CD4-positive, alpha-beta T cell treated with Interleukin-4 for 4 hours (primary cell): ENCODE measurements at places on chromosomes 2 and 18.

- DNase-seq, result peak; percentile 97
Measured at GRCh38 chr2:157404363-157404762, 39.5 kb downstream of the CYTIP start.

GRCh38 chr2:151637271-151637781 is 97.0 kb downstream of the NEB start:
- DNase-seq, result peak; percentile 77

GRCh38 chr18:59311631-59312030 is 6.8 kb downstream of the CPLX4 start:
- no peak for DNase-seq

DNA sequence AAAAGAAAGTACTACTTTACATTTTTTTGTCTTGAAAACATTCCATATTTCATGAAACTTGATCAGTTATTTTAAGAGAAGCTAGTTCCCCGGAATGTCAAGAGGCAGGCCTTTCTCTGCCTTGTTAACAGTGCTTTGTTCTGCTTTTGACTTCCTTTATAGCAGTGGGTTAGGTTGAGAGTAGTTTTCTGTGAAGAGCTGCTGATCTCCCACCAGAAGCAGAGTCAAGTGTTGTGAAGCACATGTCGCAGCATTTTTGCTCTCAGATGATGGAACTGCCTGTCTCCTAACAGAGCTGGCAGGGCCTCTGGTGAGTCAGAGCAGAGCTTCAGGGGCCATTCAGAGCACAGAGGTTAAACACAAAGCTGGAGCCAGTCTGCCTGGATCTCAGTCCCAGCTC is 871.8 kb downstream of the SLC4A3 start:
- DNase-seq, result no peak

GRCh38 chr18:31432316-31432715 is 15.2 kb upstream of the DSG3 start:
- no peak for DNase-seq

DNA sequence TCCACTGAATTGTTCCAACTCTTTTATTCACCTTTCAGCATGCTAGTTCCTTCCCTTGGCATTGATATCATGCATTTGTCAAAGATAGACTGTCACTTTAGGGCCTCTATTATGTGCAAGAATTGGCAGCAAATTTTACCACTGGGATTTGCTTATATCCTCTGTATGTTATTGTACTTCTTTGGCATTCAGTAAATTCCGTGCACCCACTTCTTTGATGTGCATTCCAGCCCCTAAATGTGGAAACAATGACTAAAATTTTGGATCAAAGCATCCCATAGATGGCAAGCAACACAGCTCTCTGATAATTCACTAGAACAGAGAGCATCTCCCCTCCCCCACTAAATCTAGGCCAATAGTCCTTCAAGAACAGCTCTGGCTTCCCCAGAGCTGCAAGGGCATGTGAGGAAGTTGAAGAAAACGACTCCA is 399.0 kb upstream of the HNRNPA3 start:
- no peak for DNase-seq

- DNase-seq, result no peak
Measured at GRCh38 chr2:191401287-191401686, 156.1 kb downstream of the MYO1B start.

DNA sequence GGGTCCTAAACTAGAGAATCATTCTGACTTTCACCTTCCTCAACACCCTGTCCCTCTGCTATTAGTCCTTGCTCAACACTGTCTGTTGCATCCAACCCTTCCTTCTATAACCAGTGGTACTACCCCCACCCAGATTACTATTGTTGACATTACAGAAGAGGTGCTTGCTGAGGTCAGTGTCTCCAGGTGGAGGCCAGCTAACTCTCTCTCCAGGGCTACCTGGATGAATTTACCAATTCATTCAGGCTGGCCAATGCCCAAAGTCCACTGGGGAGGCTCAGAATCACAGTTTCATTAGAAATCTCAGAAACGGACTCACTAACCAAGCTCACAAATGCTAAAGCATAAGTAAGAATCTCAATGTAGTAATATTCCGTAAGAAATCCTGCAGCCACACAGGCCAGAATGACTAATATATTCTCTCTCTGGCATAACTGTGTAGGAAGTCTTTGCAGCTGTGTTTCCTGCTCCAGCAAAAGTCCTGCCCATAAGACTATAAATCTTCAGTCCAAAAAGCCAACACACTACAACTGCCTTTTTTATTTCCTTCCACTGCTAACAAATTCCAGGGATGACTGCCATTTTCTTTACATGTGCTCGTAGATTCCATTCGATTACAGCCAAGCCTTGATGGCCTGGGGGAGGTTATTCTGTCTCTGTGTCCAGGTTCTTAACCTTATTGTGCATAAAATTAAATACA is 10.0 kb upstream of the TTR start:
- DNase-seq, result no peak

DNA sequence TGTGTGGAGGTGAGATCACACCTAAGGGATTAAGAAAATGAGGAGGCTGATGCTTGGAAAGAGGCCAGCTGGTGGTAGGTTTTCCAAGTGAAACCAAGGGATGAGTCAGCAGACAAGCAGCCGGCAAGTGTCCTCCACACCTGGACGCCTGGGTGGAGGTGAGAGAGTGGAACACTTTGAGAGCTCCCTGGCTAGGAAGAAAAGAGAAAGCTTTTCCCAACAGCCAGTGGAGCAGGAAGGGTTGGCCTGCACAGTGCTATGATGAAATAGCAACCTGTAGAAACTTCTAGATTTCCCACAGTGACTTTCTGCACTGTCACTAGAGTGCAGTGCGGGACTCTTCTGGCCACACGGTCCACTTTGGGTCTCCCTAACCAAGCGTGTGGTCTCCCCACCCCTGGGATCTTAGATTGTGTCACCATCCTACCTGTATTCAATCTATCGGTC is 19.6 kb upstream of the IL37 start:
- no peak for DNase-seq

DNA sequence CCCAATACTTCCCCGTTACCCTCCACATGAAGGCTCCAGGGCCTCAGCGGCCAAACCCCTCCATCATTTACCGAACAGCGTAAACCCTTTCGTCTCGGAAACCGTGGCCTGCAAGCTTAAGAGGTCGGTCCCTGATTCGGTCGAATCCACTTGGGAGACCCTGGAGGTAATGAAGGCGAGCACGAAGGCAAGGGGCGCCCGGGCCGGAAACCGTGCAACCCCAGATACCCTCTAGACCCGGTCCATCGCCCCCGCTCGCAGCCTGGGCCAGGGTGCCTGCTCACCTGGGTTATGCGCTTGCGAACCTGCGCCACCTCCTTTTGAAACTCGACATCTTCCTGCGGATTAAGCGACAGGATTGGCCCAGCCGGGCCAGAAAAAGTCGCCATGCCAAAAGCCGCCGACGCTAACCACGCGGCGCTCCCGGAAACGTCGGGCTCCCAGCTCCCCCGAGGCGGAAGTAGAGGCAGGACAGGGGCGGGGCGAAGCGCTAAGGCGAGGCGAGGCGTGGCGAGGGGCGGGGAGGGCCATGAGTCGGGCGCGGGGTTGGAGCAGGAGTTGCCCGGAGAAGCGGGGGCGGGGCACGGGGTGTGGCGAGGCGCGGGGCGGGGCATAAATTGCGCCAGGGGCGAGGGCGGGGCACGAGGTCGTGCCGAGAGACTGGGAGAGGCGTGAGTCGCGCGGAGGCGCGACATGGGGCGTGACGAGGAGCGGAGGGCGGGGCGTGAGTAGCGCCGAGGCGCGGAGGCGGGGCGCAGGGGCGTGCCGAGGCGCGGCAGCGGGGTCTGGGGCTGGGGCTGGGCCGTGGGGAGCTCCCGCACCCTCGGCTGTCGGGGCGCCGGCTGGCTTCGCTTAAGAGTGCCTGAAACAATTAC is at the start of gene NIFK:
Gene NIFK, minus strand, starts transcription at position 414 of the 875 bp plus-strand sequence. Its CDS starts 25 bp downstream, at position 389.
- DNase-seq, result peak; percentile 99

GRCh38 chr18:48780201-48780912 is 170.4 kb downstream of the SMAD7 start:
- no peak for DNase-seq

GRCh38 chr18:55444536-55444935 is 143.5 kb downstream of the TCF4 start:
- DNase-seq, result no peak

GRCh38 chr18:70337139-70337972 is 48.5 kb downstream of the SOCS6 start:
- DNase-seq, result no peak

DNA sequence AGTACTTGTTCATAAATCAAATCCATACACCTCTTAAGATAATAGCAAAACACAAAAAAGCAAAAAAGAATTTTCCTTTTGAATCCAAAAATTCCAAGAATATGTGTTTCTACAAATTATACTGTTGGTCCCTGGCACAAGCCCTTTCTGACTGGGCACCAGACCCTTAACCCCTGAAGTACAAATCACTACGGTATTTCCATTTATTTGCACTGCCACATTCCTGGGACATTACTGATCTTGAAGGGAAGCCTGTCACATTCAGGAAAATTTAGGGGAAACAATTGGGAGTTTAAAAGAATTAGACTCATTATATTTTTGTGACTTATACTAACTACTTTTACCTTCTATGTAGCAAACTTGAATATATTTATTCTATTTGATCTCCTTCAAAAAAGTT is 98.8 kb downstream of the ZNF521 start:
- DNase-seq, result no peak

DNA sequence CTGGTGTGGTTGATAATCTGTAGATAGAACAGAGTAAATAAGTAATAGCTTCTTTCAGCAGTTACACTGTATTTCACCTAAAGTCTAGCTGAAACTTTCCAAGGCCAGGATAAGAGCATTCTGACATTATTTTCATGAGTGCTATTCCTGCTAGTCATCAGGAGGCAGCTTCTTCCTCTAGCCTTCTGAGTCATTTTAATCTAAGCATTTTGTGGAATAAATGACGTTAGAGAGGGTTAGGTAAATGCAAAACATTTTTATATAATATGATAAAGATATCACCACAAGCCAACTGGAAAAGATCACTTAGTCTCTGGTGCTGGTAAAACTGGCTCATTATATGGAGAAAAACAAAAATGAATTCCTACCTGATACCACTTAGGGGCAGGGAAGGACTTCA is 138.5 kb downstream of the MEP1B start:
- DNase-seq, result no peak

DNA sequence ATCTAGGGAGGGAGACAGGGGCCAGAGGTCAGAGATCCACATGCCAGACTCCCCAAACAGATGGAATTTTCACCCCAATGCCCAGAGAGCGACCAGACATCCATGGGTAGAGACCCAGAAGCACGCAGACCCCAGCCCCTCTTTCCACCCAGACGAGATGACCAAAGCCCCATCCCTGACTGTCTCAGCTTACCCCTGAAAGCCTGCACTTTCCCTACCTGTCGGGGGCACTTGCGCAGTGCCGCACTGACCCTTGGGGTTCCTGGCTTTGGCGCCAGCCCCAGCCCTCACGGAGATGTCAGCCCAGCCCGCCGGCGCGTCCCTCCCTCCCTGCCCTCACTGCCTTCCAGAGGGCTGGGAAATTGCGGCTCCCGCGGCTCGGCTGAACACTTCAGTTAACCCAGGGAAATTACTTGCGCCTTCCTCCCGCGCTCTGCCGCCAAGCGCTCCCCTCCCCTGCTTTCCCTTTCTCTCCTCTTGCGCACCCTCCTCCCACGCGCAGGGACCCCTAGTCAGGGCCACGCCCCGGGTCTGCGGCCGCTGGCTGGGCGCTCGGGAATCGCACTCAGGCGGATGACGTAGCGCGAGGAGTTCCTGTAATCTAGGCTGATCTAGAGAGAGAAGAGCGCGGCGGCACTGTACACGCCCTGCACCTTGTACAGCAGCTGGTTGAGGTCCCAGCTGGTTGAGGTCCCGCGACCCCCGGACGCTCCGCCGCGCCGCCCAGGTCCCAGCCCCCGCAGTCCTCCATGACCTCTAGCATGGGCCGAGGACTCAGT is 12.0 kb downstream of the ALPG start:
- no peak for DNase-seq

DNA sequence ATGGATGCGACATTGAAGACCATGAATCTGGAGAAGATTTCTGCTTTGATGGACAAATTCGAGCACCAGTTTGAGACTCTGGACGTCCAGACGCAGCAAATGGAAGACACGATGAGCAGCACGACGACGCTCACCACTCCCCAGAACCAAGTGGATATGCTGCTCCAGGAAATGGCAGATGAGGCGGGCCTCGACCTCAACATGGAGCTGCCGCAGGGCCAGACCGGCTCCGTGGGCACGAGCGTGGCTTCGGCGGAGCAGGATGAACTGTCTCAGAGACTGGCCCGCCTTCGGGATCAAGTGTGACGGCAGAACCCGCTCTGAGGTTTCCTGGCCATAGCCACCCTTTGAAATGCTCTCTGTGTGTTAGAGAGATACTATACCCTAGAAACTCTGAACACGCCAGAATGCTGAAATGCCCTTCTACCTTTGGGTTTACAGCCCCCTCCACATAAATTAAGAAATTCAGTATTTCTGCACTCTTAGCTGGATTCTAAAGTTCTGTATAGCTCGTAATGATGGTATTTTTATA is 659 bp downstream of the CHMP1B start:
- DNase-seq, result peak; percentile 37

DNA sequence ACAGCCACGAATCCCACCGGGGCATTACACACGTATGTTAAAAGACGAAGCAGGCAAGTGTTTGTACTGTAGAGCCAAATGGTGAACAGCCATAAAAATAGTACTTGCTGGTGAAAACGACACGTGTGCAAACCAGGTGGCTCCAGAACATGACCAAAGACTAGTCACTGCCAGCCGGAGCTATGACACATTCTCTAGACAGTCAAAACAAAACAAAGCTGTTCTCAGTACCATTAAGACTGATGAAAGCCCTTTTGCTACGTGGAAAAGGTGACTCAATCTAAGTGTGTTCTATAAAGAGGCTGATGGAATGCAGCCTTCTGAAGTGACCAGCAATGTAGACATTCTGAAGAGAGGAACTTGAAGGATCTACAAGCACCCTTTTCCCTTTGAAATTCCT is 367.7 kb upstream of the NETO1 start:
- no peak for DNase-seq

DNA sequence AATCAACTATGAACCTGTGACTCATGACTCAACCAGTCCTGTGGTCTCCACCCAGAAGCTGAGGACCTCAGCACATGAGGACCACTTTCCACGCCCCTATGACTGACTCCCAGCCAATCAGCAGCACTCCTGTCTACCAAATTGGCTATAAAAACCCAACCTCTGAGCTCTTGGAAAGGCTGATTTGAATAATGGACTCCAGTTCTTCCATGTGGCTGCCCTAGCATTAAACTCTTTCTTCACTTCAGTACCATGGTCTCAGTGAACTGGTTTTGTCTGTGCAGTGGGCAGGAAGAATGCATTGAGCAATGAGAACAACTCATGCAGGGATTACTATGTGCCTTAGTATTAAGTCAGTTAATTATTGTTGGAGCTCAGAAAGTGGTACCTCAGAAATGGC is 78.3 kb downstream of the CMPK2 start:
- no peak for DNase-seq

GRCh38 chr2:15720561-15721307 is 129.1 kb downstream of the DDX1 start:
- DNase-seq, result no peak

DNA sequence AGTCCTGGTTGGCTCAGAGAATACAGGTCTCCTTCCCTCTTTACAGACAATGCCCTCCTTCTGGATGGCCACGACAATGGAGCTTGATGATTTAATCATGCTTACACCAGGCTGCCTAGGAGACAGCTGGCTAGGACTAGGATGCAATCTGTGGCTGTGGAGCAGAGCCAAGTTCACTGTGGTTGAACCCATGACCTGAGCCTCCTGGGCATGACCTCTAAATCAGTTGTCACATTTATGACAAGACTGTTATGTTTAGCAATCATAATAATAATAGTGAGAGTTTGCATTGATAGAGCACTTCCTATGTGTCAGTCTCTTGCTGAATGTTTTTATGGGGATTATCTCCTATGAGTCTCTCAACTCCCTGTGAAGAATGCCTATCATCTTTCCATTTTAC is 244.1 kb downstream of the ICOS start:
- no peak for DNase-seq
